Tibial nerve (tissue), 4 donors: ENCODE measurements at places on chromosomes 2 and 18. TPM values are rescaled to one million over a fixed set of nuclear protein-coding genes. Genes with fewer than 3 reads are reported as not detected.

Gene UGGT1
- 57.1 TPM for total RNA-seq

Gene AQP12B
- not detected for total RNA-seq

Gene FBXO36
- 4.2 TPM for total RNA-seq

- DNase-seq, result no peak
These were observed 435.1 kb upstream of the HS6ST1 start for GRCh38 chr2:128753800-128754199.

DNA sequence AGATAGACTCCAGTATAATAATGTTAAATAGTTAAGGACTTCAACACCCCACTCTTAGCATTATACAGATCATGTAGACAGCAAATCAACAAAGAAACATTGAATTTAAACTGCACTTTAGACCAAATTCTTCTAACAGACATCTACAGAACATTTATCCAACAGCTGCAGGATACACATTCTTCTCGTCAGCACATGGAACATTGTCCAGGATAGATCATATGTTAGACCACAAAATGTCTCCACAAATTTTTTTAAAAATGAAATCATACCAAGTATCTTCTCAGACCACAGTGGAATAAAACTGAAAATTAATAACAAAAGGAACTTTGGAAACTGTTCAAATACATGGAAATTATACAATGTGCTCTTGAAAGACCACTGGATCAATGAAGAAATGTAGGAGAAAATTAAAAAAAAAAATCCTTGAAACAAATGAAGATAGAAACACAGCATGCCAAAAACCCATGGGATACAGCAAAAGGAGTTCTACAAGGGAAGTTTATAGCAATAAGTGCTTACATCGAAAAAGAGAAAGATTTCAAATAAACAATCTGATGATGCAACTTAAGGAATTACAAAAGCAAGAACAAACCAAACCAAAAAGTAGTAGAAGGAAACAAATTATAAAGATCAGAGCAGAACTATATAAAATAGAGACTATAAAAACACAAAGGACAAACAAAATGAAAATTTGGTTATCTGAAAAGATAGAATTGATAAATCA is 12.3 kb upstream of the SPP2 start:
- DNase-seq, result no peak

- DNase-seq, result no peak
These were observed 12.4 kb upstream of the NBEAL1 start for GRCh38 chr2:203002054-203002821.

- DNase-seq, result no peak
These were observed 20.4 kb downstream of the PPM1B start for GRCh38 chr2:44189104-44189503.

GRCh38 chr2:190786404-190787166 is 94.0 kb upstream of the GLS start:
- no peak for DNase-seq

- DNase-seq, result no peak
These were observed 19.4 kb upstream of the CYP1B1 start for GRCh38 chr2:38095079-38095995.

Gene STAT4
- 2.3 TPM for total RNA-seq

DNA sequence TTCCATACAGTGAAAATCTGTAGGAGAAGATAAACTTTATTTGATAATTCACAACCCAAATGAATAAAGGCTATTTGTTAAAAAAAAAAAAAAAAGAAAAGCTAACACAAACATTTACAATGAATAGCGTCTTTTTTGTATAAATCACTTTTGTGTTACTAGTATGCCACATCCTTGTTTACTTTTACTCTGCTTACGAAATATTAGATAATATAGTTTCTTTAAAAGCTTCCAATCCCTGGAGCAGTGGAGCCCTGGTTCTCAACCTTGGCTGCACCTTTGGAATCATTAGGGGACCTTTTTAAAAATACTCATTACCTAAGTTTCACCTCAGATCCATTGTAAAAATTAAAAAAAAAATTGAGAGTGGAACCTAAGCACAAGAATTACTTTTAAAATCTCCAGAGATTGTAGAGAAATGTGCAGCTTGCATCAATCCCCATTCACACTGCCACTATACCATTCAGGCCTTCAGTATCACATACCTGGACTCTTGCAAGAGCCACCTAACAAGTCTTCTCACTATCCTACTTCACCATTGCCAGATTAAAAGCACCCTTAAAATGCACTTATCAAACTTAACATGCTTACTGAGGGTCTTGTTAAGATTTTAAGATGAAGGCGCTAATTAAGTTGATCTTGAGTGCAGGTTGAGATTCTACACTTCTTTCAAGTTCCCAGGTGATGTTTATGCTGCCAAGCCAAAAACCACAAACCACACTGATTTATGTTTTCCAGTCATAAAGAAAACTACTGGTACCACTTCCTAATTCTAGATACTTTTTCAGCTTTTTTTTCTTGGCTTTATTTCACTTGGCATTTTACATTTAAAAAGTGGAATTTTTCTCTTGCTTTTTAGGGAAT is 59.7 kb upstream of the ZC3H15 start:
- DNase-seq, result no peak
